ENCODE measurements at places on chromosomes 3 and 15.

GRCh38 chr15:94607176-94607654 lies 375.9 kb downstream of the MCTP2 start:
- no peak for DNase-seq

- DNase-seq, result no peak
These were observed 147.4 kb upstream of the UMPS start for GRCh38 chr3:124582621-124583395.

DNA sequence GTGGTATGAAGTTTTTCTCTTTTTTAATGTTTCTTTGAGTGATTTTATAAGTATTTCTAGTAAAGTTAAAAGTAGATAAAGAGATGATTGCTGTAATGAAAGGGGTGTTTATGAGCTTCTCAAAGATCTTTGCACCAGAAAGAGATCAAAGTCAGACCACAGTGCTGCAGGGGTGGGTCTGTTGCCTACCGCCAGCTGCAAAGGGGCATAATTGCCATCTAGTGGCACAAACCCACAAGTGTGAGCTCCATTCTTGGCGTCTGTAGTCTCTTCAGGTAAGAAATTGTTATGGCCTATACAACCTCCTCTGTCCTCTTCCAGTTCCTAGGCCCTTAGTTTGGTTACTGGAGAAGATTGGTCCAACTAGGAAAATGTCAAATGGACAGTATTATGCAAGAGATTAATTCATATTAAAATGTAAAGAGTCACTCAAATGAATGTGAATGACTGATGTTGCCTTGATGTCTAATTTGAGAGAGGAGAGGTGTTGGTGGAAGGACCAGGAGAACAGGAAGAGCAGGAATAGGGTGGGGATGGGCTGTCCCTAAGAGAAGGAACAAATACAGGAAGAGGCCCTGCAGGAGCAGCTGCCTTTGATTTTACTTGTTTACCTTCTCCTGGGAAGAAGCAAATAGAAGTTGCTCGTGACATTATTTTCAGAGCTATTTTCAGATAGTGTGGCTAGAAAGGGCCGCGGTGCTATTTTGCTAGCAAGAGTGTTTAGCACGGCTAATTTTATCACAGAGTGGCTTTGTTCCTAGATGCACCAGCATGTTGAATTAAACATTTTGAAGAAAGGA lies 53.0 kb upstream of the GSK3B start:
- DNase-seq, result no peak

DNA sequence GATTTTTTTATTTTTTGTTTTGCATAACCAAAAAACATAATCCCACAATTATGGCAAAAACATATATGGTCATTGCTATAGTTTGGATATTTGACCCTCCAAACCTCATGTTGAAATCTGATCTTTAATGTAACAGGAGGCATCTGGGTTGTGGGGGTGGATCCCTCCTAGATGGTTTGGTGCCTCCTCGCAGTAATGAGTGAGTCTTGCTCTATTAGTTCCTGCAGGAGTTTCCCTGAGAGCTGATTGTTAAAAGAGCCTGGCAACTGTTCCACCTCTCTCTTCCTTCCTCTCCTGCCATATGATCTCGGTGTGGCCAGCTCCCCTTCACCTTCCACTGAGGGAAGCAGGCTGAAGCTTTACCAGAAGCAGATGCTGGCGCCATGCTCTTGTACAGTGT lies 33.2 kb upstream of the TRIM59 start:
- DNase-seq, result no peak

DNA sequence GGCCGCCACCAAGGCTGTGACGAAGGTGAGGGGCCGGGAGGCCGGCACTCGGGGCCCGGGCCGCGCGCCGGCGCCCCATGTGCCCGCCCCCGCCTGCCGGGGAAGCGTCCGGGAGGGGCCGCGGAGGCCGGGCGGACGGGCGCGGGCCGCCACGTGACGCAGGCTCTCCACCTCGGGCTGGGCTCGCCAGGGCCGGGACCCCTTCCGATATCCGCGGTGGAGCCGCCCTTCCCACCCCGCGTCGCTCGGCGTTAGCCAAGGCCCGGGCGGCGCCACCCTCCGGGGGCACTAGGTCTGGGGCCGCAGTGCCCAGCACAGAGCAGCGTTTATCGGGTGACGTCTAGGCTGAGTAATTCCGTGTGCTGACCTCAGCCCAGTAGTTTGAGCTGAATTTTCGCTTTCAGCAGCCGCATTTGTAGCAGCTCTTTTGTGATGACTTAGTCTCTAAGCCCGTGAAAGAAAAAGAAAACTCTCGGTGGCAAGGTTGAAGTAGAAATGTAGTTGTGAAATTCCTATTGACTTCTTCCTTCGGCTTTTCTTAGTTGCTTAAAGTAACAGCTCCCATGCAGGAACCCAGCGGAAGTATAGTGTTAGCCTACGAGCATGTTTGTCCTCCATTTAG lies 885 bp downstream of the CDV3 start:
- peak; percentile 87 for DNase-seq
